NCI-H748 treated with DMSO at 0.1 percent for 48 hours (cell line): ENCODE measurements at places on chromosomes 13 and 19.

GRCh38 chr19:55473225-55474012, 3.0 kb upstream of the ZNF628 start:
- no peak for DNase-seq

DNA sequence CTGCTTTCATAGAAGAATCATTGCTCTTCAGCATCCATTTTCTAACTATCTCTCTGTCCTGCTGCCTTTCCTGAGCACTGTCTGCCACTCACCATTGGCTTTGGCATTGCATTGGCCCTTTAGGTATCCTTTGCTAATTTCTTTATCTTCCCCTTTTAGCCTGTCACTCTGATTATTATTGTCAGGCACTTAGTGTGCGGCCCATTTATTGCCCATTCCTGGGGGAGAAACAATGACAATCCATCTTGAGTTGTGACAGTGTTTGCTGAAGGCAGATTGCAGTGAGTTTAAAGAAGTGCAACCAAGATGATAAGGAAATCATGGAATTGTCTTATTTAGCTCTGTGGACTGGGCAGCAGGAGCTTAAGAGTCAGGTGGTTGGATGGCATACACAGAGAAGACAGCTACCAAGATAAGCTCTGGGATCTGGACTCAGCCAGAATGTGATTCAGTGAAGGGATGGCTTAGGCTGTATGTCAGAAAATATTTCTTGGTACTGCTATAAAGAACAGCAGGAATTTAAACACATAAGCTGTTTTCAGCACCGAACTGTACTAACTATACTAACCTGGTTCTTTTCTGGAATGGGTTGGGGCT, 25.3 kb downstream of the B3GLCT start:
- no peak for DNase-seq

GRCh38 chr19:771332-771785, 20.4 kb downstream of the MISP start:
- DNase-seq = no peak

DNA sequence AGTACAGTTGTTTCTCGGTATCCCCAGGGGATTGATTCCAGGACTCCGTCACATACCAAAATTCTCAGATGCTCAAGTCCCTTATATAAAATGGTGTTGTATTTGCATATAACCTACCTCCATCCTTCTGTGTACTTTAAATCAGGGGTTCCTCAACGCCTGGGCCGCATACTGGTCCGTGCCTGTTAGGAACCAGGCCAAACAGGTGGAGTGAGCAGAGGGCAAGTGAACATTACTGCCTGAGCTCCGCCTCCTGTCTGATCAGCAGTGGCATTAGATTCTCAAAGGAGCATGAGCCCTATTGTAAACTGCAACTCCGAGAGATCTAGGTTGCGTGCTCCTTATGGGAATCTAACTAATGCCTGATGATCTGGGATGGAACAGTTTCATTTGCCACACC, 42.2 kb upstream of the KCTD4 start:
- no peak for DNase-seq

DNA sequence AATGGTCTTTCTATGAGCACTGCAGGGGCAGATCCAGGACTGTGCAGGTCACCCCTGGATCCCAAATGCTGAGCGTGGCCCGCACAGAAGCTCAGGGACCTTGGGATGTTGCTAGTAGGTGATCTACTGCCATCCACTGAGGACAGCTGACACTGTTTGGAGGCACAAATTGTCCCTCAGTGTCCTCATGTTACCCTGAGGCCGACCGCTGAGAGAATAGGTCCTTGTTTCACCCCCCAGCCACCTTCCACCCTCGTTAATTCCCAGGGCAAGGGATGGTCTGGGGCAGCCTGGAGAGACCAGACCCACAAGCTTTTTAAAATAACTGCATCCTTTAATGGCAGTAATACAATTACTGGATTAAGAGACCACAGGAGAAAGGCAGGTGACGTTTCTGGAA, 15.4 kb upstream of the TMEM160 start:
- DNase-seq = no peak

- no peak for DNase-seq
These were observed 21.9 kb downstream of the ATP11A start for GRCh38 chr13:112711528-112712265.

GRCh38 chr19:45742969-45743368, 9.7 kb downstream of the MEIOSIN start:
- DNase-seq = no peak

DNA sequence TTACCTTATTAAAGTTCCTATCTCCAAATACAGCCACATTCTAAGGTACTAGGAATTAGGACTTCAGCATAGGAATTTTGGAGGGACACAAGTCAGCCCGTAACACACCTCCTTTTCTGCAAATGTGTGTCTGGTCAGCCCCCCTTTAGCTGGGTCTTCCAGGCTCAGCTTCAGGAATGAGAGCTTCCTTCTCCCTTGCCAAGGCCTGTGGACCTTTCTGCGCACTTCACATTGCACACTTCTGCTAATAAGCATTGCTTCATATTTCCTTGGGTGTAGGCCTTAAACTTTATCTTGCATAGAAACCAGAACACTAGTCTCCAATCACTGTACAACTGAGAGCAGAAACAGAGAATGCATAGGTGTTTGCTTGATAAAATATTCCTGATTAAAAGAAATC, 4.5 kb upstream of the STK24 start:
- no peak for DNase-seq

- DNase-seq = no peak
These were observed 522.6 kb downstream of the RFC3 start for GRCh38 chr13:34340534-34340933.

DNA sequence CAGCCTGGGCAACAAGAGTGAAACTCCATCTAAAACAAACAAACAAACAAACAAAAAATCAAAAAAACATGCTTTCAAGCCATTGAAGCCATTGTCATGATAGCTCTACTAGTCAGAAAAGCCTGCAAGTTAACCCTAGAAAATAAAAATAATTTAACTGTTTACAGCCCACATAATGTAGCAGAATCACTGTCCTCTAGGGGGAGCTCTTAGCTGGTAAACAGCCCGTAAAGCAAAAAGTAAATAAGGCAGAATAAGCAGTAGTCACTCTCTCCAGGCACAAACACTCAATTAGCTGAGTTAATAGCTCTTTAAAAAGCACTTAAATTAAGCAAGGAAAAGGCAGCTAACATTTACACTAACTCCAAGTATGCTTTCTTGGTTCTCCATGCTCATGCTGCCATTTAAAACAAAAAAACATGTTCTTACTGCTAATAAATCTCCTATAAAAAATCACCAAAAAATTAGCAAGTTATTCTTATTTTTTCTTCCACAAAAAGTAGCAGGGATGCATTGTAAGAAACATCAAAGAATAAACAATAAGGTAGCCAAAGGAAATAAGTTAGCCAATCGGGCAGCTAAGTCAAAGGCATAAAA, 11.3 kb downstream of the LILRB4 start:
- DNase-seq = peak; percentile 58

- DNase-seq = no peak
These were observed 19.3 kb upstream of the GATAD2A start for GRCh38 chr19:19385896-19386869.

GRCh38 chr13:64007339-64007738, 2591.7 kb upstream of the PCDH20 start:
- no peak for DNase-seq

- DNase-seq = peak; percentile 45
These were observed 19.1 kb upstream of the KCTD4 start for GRCh38 chr13:45219938-45220375.

GRCh38 chr19:2478756-2479555, 3.0 kb downstream of the GADD45B start:
- no peak for DNase-seq

DNA sequence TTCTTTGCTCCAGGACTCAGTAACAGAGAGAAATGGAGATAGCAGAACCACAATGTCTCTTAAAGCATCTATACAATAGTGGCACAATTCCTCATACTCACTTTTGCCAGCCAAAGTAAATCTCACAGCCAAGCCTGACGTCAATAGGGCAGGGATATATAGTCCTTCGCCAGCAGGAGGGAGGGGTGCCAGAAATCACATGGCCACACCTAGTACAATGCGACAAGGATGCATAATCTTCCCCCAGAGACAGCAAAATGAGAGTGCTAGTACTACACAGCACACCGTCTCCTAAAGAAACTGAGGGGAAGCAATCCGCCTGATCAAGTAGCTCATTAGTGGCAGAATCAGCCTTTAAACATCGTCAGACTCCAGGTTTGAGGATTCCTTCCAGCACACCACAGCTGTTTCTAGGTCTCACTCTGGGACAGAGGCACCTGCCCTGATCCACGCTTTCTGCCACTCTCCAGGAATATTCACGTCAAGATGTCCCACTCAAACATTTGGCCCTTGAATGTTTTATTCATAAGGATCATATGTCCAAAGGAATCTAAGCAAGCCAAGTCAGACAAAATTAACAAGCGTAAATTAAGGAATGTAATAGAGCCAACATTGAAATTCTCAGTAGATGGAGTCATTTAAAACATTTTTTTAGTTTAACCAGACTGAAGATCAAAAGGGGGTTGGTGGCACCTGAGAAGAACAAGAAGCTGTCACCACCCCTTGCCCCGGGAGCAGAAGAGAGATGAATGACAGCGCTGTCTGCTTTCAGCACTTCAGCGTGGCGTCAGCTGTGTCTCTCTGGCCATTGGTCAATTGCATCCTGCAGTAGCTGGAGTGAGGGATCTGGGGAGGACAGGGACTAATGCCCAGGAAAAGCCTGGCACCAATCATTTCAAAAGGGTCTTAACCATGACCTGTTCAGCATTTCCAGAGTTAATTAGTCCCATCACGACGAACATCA, 63.5 kb upstream of the SERP2 start:
- no peak for DNase-seq

DNA sequence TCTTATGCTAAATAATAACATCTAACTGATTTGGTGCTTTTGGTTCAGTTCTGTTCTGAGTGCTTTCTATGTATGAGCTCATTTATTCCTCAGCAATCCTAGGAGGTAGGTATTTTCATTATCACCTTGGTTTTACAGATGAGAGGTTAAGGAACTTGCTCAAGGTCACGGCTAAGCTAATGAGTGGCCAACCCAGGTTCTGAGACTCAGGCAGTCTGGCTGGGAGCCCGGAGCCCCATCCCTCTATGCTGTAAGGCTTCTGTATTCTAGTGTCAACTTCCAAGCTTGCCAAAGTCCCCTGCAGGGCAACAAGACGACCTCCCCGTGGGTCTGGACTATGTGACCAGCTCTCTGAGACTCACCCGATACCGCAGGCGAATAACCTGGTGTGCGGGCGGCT, 60.5 kb downstream of the PARP4 start:
- DNase-seq = no peak

GRCh38 chr13:83710133-83710515, 172.2 kb downstream of the SLITRK1 start:
- no peak for DNase-seq

DNA sequence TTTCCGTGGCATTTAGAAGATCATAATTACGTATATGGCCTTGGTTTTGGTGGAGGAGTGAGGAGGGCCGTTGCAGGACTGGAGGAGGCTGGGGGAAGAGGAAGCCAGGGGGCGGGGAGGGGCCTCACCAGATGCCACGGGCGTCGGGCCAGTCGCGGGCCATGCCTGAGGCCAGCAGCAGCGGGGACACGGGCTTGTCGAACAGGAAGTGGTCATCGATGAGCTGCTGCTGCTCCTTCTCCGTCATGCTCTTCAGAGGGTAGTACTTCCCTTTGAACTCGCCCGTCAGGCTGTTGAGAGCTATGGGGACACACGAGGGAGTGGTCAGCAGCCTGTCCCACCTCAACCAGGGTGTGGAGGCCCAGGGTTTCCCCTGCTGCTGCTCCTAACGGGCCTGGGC, 11.1 kb downstream of the CKM start:
- DNase-seq = no peak

DNA sequence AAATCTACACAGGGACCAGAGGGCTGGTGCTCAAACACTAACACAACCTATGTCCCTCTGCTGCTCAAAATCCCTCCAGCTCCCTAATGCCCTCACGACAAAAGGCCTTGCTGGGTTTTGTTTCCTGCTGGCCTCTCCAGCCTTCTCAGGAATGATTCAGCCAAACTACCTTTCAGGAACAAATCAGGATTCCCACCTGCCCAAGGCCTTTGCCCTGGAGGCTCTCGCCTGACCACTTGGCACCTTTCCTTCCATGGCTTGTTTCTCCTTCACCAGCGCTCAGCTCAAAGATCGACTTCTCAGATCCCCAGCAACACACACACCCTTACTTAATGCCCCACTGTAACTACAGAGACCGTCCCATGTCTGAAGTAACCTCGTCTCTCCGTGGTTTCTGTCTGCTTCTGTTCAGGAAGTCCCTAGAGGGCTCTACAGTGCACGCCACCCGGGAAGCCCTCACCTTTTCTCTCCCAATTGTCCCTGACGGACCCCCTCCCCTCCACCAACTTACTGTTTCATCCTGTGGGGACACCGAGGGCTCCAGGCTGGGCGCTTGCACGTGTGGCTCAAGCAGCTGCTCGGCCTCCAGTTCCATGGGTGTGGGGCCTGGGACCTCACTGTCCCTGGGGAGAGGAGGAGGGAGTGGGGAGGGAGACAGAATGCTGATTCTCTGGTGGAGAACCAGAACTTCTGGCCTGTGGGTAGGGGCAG, 3.2 kb upstream of the SIX5 start:
- no peak for DNase-seq

DNA sequence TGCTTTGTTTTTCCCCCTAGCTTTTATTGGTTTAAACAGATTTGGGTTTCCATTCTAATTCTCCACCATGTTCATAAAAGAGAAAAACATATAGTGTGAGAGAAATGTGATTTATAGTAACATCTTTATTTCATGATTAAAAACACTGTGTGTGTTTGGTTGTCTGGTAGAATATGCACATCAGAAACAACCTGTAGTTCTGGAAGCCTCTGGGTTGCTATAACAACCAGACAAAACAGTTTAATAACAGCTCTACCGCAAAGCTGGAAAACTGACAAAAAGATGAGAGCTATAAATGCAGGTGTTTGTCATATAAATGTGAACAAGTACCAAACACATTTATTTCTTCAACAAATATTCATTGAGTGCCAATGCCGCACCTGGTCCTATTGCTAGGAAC, 9.8 kb downstream of the KBTBD6 start:
- peak; percentile 27 for DNase-seq

- DNase-seq = no peak
These were observed 977.0 kb upstream of the SLC10A2 start for GRCh38 chr13:104043184-104043583.

DNA sequence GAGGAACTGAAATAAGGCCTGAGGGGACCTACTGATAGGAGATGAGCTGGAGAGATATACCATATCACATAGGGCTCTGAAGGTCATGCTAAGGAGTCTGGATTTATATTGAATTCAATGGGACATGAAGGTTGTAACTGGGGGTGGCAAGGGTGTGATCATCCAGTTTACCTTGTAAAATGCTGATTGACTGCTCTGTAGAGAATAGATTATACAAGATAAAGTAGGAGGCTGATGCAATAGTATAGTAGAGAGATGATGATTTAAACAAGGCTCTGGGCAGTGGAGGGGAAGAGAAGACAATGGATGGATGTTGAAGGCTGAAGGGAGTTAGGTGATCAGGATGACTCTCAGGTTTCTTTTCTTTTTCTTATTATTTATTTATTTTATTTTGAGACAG, 18.0 kb upstream of the PAN3 start:
- DNase-seq = no peak

DNA sequence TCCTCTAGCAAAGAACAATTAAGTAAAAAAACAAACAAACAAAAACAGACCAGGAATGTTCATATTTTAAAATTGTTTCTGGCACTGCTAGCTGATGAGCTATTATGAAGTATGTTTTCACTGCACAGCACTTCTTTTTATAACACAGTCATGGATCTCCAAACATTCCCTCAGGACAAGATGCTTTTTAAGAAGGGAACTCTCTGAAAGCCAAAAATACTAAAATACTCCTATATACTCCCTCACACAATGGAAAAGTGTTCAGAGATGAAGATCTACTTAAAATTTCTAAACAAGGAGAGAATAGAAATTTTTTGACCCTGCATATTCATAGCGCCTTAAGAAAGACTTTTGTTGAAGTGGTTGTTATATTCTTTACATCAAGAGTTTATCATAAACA, 926.8 kb downstream of the DIAPH3 start:
- DNase-seq = no peak
